ENCODE measurements at places on chromosomes 6 and 20.

DNA sequence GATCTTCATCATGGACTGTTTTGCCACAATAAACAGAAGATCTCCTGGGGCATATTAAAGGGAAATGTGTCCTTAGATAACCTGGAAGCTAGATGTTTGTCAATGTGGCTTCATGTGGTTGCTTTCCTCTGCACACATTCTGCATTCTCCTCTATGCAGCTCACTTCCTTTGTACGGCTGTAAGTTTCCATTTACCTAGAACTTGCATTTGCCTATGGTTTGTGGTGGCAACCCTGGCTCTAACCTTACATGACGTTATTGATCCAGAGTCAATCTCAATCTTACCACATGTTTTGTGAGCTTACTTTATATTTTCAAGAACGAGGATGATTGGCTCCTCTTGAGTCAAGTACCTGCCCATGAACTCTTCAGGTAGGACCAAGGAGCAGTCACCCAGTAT is 863.1 kb downstream of the MAFB start:
- DNase-seq, result no peak

GRCh38 chr20:37956107-37956585 is 53.2 kb downstream of the VSTM2L start:
- no peak for DNase-seq

DNA sequence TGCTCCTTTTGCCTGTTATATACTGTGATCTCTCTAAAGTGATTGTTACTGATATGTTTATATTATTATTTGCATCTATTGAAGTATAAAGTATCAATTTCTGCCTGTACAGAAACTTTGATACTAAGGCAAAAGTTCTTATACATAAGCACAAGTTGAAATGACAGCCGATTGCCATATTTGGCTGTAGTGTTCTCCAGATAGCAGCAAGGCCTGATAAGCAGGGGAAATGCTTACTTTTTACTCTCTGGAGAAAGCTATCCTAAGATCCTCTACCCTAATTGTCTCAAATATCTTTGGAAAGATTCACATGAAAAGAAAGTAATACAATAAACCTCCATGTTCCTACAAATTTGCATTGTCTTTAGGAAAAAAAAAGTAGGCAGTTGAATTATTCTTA is 31.4 kb downstream of the SENP6 start:
- DNase-seq, result no peak

DNA sequence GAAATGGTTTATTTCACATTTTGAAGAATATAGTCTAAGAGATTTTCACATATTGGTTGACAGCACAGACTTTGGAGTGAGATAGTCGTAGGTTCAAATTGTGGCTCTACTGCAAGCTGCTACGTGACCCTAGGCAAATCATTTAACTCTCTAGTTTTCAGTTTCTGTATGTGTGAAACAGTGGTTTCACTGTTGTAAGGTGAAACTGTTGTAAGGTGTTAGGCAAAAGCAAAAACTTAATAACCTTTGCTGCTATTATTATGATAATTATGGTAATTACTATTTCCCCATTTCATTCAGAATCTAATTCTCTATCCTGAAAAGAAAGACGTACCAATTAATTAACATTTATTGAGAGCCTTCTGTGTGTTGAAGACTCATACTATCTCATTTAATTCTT is 144.2 kb downstream of the REV3L start:
- no peak for DNase-seq

DNA sequence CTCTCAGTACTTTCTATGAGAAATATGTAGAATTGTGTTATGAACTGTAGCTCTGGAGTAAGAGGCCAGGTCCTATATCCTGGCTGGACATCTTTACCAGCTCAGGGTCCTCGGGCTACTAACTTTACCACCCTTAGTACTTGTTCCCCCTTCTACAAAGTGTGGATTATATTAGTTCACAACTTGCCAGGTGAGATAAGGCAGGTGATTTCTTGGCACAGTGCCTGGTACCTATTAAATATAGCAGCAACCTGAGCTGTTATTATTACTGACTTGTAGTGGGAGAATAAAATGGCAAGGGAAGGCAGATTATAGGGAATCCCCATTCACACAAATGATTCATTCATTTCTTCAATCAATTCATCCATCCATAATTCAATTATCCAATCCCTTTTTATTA is 150.1 kb downstream of the DOK5 start:
- no peak for DNase-seq

GRCh38 chr6:105591053-105591452 is 188.2 kb upstream of the PREP start:
- peak; percentile 86 for DNase-seq

GRCh38 chr20:50216543-50217206 is 26.0 kb downstream of the CEBPB start:
- no peak for DNase-seq

DNA sequence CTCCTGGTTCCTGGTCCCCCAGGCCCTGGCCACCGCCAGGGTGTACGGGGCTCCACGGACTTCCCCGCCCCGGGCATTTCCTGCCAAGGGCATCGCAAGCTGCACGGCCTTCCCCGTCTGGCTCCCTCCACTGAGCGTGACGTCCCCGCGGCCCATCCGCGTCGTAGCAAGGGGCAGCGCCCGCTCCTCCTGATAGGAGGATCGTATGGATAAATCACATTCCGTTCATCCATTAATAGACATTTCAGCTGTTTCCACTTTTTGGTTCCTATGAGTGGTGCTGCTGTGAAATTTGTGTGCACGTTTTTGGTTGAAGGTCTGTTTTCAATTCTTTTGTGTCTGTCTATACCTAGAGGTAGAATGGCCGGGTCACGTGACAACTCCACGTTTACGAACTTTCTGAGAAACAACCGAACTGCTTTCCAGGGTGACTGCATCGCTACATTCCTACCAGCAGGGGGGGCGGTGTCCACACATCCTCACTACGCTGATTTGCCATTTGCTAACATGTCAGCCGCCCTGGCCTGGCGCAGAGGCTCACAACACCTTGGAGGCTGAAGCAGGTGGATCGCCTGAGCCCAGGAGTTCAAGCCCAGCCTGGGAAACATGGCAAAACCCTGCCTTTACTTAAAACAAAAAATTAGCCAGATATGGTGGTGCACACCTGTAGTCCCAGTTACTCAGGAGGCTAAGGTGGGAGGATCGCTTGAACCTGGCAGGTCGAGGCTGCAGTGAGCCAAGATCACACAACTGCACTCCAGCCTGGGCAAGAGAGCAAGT is 37.7 kb downstream of the KCNQ2 start:
- no peak for DNase-seq

- DNase-seq, result no peak
Measured at GRCh38 chr6:169473663-169474062, 220.0 kb upstream of the THBS2 start.

DNA sequence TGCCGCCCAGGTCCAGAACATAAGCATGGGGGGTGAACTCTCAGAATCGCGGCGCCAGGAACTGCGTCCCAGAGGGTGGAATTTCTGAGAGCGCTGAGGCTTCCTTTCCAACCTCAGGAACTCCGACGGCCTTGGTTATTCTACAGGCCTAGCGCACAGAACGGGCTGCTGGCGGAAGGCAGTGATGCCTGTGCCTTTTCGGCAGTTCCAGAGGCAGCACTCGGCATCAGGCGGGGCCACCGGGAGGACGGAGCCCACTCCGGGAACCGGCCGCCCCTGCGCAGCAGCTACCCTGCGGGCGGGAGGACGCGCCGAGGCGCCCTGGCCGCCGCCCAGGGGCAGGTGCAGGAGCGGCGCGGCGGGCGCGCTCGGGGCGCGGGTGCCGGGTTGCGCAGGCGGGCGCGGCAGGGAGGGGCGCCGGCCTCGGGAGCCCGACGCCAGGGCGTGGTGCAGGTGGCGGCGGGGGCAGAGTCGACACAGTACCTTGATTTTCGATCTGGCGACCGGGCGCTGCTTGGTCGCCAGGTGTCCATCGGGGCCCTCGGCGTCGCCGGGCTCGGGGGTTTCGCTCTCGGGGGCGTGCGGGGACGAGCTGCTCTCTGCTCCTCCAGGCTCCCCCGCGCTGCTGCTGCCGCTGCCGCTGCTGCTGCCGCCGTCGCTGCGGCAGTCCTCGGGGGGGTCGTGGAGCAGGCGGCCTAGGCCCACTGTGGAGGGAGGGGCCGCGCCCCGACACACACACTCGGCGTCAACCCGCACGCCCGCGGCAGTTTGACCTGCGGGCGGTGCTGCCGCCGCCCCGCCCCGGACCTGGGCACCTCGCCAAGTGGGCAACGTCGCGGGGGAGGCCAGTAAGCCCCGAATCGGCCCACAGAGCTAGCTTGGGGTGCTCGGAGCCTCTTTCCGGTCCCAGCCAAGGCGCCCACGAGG is 1.3 kb downstream of the OVOL2 start:
- DNase-seq, result no peak

GRCh38 chr6:168468045-168468444 is 27.1 kb downstream of the SMOC2 start:
- no peak for DNase-seq

GRCh38 chr20:37737826-37738420 is 44.1 kb downstream of the CTNNBL1 start:
- DNase-seq, result no peak

GRCh38 chr6:73508776-73509175 is 12.1 kb downstream of the EEF1A1 start:
- DNase-seq, result no peak
